Mesangial cell (primary cell): ENCODE measurements at places on chromosomes 7 and 10. TPM values are rescaled to one million over a fixed set of nuclear protein-coding genes. Genes with fewer than 3 reads are reported as not detected.

The PNLIPRP2 gene
- not detected in 2 replicates for total RNA-seq

The TFPI2 gene
- 15.0 and 126 TPM in 2 replicates for total RNA-seq

The POLR2J2 gene
- 0.33 and 2.7 TPM in 2 replicates for total RNA-seq

The MMP21 gene
- 0.13 TPM in 1 of 2 replicates, not detected in the other for total RNA-seq

The ITGB8 gene
- 14.7 and 46.4 TPM in 2 replicates for total RNA-seq

The LBX1 gene
- total RNA-seq, result not detected in 2 replicates

The PTPN12 gene
- 29.4 and 37.5 TPM in 2 replicates for total RNA-seq

The SIRT1 gene
- total RNA-seq, result 8.1 and 8.2 TPM in 2 replicates

The TMEM139 gene
- 5.5 and 30.2 TPM in 2 replicates for total RNA-seq

The HOXA6 gene
- total RNA-seq, result 11.1 and 18.8 TPM in 2 replicates

The RPP30 gene
- total RNA-seq, result 23.6 and 61.6 TPM in 2 replicates

The MOGAT3 gene
- total RNA-seq, result not detected in 2 replicates

The NYAP1 gene
- total RNA-seq, result 0.16 and 4.2 TPM in 2 replicates

The GPR158 gene
- total RNA-seq, result not detected in 2 replicates

The ECHS1 gene
- total RNA-seq, result 85.7 and 93.0 TPM in 2 replicates

The TEX47 gene
- not detected in 2 replicates for total RNA-seq

The RET gene
- 0.51 and 0.65 TPM in 2 replicates for total RNA-seq

The PODXL gene
- total RNA-seq, result 35.1 and 88.0 TPM in 2 replicates

The VSTM4 gene
- 1.1 and 1.6 TPM in 2 replicates for total RNA-seq

The FGFR2 gene
- total RNA-seq, result 0.16 and 6.8 TPM in 2 replicates

The CDNF gene
- 1.8 TPM in 1 of 2 replicates, not detected in the other for total RNA-seq

The SP8 gene
- total RNA-seq, result not detected in 2 replicates

The SFXN3 gene
- total RNA-seq, result 66.3 and 109 TPM in 2 replicates

The ABCB8 gene
- total RNA-seq, result 35.2 and 52.0 TPM in 2 replicates

The AKR1C1 gene
- 2.4 and 4.4 TPM in 2 replicates for total RNA-seq

The RBM28 gene
- 7.5 and 11.6 TPM in 2 replicates for total RNA-seq

The TRIM73 gene
- 0.89 TPM in 1 of 2 replicates, not detected in the other for total RNA-seq

The VENTX gene
- total RNA-seq, result not detected in 2 replicates

The PI4K2A gene
- total RNA-seq, result 20.2 and 23.8 TPM in 2 replicates

The SPDYE11 gene
- total RNA-seq, result not detected in 2 replicates

The CPVL gene
- total RNA-seq, result 4.1 and 10.3 TPM in 2 replicates

The NANOS1 gene
- total RNA-seq, result 0.81 and 1.9 TPM in 2 replicates

The CELF2 gene
- 12.4 and 15.2 TPM in 2 replicates for total RNA-seq

The TRPV5 gene
- not detected in 2 replicates for total RNA-seq

The CALML3 gene
- not detected in 2 replicates for total RNA-seq

The BLNK gene
- total RNA-seq, result not detected in 2 replicates

The PPP1R3C gene
- 1.8 and 8.2 TPM in 2 replicates for total RNA-seq

The TMEM184A gene
- total RNA-seq, result 4.1 and 4.4 TPM in 2 replicates

The PKD1L1 gene
- total RNA-seq, result under 0.01 TPM in 1 of 2 replicates, not detected in the other

The PTN gene
- total RNA-seq, result 11.6 and 13.8 TPM in 2 replicates

The CNTNAP2 gene
- total RNA-seq, result 0.63 and 0.81 TPM in 2 replicates

The STEAP2 gene
- total RNA-seq, result 1.3 and 3.3 TPM in 2 replicates

The SHH gene
- 0.16 and 1.6 TPM in 2 replicates for total RNA-seq

The PNLIPRP3 gene
- not detected in 2 replicates for total RNA-seq

The ZNRF2 gene
- total RNA-seq, result 5.7 and 7.9 TPM in 2 replicates
